ENCODE measurements at places on chromosomes 7 and 10.

GRCh38 chr10:15370856-15371701 lies at the start of gene FAM171A1:
TSS of gene FAM171A1 (minus strand) at chr10:15371289. CDS start at chr10:15371052, 237 bp downstream.
- DNase-seq, result peak; percentile 15

DNA sequence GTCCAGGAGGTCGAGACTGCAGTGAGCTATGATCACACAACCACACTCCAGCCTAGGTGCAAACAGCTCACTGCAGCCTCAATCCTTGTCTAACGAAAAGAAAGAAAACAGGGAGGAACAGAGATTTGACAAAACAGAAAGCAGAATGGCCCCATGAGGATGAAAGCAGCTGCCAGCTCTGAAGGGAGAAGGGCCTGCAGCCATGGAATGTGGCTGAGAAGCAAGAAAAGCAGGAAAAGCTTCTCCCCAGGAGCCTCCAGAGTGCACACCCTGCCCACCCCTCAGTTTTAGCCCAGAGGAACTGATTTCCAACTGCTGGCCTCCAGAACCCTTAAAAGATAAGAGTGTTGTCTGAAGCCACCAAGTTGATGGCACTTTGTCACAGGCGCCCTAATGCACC lies 13.0 kb downstream of the ESYT2 start:
- DNase-seq, result no peak

- DNase-seq, result no peak
Observed at GRCh38 chr10:71981015-71981875, 17.1 kb downstream of the CHST3 start.

- no peak for DNase-seq
Observed at GRCh38 chr10:61163403-61163802, 219.4 kb upstream of the RHOBTB1 start.

GRCh38 chr7:150668977-150669376 lies 16.5 kb upstream of the GIMAP2 start:
- no peak for DNase-seq

DNA sequence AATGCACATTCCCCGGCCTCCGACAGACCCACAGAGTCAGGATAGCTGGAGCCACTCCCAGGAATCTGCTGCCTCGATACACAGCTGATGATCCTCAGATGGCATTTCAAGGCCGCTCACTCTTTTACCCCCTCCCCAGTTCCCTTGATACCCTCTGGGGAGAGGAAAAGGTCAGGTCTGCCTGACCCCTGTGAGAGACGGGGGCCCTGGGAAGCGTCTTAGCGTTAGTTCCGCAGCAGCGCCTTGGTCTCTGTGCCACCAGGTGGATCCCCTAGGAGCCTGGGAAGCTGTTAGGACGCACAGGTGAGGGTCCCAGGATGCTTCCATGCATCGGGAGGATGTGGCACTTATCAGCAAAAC lies 420.5 kb upstream of the FOXK1 start:
- DNase-seq, result no peak

DNA sequence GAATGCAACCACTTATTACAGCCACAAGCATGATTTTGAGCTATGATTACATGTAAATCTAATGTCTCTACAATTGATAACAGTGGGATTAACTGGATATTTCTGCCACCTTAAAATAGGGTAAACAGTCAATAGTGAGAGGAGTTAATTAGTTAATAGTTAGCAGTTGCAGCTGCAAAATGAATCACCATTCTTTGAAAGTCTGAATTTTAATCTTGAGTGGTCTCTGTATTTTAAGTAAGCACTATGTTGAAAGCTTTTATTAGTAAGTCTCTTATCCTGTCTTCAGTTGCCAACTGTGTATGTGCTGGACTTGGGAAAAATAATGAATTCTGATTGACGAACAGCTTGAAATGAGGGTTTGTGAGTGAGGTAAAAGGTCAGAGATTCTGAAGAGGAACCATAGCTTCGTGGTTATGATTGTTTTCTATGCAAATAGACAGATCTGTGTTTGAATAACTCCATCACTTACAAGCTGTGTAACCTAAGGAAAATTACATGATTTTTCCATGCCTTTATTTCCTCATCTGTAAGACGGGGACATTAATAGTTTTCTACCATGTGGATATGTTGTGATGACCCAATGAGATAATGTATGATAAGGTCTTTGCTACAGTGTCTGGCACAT lies 75.2 kb downstream of the RNLS start:
- no peak for DNase-seq

- DNase-seq, result no peak
Observed at GRCh38 chr10:124614003-124614659, 130.0 kb downstream of the FAM53B start.

DNA sequence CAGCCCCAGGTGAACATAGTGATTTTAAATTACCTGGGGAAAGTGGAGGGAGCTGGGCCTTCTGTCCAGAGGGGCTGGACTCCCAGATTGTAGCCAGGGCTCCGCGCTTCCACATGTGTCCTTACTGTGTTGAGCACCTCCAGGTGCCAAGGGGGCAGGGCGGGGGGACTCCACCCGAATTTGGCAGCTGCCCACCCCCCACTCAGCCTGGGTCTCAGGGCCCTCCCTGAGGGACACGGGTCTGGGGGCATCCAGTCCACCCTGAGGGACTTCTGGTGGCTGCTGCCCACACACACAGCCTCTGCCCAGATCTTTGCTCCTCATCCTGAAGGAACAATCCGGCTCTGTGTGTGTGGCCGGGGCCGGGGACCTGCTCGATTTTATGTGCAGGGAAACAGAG lies 28.2 kb upstream of the ADGRA1 start:
- no peak for DNase-seq

- no peak for DNase-seq
Observed at GRCh38 chr7:134513169-134513752, 14.1 kb upstream of the AKR1B10 start.

DNA sequence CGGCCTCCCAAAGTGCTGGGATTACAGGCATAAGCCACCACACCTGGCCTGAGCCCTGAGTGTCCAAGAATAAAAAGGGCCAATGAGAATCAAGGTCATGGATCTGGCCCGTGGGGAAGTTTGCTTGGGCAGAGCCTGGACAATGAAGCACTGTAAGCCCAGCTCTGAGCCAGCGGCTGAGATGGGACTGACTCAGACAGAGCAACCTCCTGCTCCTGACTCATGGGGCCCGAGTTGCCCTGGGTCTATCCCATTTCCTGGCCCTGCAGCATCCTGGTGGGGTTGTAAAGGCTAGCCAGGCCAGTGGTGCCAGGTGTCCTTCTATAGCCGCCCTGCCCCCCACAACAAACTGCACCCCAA lies 5.2 kb upstream of the MYH16 start:
- no peak for DNase-seq

GRCh38 chr10:69644658-69645295 lies 14.7 kb downstream of the FAM241B start:
- DNase-seq, result no peak

DNA sequence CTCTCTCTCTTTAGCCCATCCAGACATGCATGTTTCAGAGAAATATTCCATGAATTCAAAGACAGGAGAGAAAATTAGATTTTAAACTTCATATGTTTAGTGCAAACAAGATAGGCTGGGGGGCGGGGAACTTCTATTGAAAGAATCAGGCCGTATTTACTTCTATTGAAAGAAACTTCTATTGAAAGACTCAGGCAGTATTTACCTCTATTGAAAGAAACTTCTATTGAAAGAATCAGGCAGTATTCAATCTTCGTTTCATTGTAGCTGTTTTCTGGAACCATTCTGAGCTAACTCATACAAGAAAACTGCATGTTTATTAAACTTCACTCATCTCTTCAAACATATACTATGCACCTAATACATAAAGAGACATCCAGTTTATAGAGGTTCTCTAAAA lies 123.1 kb downstream of the TYW1B start:
- no peak for DNase-seq

DNA sequence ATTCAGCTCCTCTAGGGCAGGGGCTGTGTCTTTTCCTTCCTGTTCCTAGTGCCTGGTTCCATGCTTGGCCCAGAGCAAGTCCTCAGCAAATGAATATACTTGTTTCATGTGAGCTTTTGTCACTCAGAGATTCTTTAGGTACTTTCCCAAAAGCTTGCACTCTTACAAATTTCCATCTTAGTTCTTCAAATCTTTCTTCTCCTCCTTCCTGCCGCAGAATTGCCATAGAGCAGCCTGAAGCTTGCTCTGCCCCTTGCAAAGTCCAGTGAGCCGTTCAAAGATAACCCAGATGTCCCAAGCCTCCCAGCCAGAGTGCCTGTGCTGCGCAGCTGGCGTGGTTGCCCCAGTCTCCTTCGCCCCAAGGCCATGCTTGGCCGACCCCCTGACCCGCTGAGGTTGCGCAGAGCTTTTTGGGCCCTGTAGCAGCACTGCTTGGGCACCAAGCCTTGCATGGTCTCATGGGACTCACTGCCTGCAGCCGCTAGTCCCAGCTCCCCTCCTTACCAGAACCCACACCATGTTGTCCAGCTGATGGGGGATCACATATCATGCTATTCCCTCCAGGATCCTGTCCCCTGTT lies 20.7 kb downstream of the CHST3 start:
- DNase-seq, result no peak

DNA sequence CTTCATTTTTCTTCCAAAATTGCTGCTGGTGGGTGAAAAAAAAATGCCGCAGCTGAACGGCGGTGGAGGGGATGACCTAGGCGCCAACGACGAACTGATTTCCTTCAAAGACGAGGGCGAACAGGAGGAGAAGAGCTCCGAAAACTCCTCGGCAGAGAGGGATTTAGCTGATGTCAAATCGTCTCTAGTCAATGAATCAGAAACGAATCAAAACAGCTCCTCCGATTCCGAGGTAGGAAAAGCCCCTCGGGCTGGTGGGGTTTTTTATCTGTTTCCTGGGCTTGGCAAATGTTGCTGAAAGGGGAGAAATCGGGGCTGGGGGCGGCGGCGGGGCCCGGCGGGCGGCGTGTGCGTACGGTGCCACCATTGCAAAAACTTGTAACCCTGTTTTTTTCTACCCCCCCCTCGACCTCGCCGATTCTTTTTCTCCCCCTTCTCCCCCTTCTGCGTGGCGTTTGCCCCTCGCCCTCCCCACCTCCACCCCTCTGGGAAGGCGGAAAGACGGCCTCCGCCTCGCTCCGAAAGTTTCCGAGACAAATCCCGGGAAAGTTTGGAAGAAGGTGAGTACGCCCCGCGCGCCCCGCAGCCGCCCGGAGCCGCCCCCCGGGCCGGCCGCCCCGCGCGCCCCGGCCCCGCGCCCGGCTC lies 789 bp downstream of the TCF7L2 start:
- DNase-seq, result no peak

DNA sequence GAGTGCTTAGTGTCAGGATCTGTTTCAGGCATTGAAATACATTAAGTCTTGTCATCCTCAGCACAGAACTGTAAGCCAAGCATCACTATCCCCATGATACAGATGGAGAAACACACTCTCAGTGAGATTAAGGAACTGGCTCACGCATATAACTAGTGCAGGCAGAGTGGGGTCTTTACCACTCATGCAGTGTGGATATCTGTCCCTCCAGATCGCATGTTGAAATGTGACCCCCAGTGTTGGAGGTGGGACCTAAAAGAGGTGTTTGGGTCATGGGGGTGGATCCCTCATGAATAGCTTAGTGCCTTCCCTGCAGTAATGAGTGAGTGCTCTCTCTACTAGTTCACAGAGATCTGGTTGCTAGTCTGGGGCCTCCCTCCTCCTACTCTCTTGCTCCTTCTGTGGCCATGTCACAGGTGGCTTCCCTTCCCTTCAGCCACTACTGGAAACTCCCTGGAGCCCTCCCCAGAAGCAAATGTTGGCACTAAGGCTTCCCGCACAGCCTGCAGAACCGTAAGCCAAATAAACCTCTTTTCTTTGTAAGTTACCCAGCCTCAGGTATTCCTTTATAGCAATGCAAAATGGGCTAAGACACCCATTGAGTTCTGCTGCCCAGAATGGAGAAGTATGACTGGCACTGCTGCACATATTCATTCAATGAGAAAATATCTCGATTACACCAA lies 31.8 kb upstream of the MSMB start:
- no peak for DNase-seq

- no peak for DNase-seq
Observed at GRCh38 chr7:150371996-150372270, 3.3 kb downstream of the REPIN1 start.

DNA sequence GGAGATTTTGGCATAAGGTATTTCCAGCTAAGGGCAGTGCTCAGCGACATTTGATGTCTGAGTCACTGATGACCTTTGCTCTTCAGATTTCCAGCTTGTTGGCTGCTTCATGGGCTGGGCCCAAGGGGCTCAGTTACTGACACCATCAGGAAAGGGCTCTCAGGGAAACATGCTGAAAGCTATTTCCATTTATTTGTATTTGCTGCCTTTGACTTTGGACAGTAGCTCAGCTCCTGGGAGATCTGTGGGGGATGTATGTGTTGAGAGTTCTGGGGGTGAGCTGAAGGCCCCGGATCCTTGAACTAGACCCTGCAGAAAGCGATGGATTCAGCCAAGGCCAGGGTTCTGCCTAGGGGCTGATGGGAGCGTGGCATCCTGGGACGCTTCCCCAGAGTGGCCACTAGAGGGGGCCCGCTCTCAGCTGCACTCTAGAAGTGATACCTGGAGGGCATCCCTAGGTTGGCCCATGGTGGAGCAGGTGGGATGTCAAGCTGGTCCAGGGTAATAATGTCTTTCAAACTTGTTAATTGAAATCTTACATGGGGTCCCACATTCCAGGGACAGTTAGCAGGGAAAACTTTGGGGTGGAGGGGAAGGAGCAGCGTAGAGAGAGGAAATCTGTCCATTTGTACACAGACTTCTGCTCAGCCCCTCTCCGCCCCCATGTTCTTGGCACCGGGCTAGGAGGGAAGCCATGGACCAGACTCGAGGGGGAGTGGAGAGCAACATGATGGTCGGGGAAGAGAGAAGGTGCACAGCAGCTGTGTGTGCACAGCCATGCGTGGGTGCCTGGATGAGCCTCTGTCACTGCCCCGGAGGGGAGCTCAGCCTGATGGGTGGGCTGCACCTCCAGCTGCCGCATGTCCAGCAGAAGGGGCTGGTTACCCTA lies 3.0 kb upstream of the BTBD16 start:
- DNase-seq, result no peak

DNA sequence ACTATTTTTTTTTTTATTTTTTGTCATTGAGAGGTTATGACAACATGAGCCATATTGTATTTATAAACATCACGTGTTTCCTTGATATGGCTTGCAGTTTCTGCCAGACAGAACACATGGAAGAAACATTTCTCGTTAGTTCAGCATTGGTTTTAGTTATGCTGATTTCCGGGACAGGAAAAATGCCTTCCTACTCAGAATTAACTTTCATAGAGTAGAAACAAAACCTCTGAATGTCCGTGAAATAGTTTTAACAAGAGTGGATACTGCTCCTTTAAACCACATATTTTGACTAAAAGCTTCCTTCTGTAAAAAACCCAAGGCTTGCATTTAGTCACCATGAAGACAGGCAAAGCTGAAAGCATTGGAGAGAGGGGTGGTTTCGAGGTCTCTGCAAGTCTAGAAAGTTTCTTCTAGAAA lies 240.4 kb downstream of the KIAA1217 start:
- no peak for DNase-seq

DNA sequence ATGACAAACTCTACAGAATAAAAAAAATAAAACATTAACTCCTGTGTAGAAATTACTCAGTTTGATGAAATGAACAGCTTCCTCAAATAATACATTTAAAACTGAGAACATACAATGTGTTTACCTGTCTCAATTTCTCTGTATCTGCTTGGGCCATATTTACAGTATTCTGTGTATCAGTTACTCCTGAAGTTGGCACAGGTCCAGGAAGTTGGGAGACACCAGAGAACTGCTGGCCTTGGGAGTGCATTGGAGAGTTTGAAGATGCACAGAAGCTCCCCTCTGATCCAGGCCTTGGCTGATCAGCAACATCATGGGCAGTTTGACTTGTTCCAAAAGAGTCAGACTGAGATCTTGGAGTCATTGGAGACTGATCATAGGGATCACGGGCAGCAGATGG lies 155.1 kb downstream of the GALNT11 start:
- no peak for DNase-seq

Measured in activated CD8-positive, alpha-beta memory T cell treated with anti-CD3 and anti-CD28 coated beads for 1 hour (primary cell).